ENCODE measurements at places on chromosomes 7 and 10.

- no peak for DNase-seq
Observed at GRCh38 chr10:64040781-64041180, 519.6 kb downstream of the REEP3 start.

- DNase-seq: no peak
Observed at GRCh38 chr10:7377614-7378248, 33.1 kb downstream of the SFMBT2 start.

DNA sequence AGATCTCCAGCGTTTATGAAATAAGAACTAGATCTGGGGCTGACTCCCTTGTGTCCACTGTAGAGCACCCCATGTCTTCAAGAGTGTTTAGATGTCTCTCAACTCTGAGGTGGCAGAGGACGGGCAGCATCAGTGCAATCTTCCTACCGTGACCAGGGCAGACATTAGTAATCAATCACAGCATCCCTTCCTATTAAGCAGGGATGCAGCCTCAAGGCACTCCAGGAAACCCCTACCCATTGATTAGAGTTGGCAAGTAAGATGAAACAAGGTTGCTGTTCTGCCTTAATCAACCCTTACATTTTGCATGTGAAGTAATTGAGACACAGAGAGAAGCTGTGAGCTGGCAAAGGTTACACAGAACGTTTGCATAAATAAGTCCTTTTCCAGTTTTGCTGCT, 283.7 kb upstream of the ZMIZ1 start:
- DNase-seq: no peak

DNA sequence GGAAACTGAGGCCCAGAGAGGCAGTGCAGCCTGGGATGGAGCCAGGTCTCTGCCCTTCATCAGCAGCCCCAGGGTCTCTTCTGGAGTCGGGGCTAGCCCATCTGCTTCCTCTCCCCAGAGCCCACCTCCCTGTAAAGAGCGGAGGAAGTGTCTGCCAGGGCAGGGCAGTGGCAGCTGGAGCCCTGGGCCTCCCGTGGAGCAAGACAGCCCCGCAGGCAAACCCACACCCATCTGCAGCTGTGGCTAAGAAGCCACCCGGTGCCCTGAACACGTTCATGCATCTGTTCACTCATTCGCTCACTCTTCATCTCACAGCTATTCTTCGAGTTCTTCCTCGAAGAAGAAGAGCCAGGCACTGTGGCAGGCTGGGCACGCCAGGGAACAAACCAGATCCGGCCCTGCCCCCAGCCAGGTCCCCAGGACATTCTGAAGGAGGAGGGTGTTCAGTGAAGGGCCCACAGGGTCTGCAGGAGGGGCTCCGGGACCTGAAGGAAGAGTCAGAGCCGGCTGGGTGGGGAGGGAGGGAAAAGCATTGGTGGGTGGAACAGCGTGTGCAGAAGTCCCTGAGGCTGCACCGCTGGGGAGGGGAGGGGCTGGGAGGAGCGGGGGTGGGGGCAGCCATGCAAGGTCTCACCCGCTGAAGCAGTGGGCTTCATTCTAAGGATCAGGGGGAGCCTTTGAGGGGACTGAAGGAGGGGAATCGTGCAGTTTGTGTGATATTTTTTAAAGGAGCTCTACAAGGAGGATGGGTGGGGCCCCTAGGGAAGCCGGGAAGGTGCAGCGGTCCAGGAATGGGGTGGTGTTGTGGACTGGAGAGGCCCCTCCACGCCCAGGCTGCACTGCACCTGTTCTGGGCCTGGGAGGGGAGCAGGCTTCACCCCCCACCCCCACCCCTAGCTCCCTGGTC, 99.1 kb downstream of the UNCX start:
- no peak for DNase-seq

- peak; percentile 66 for DNase-seq
Observed at GRCh38 chr7:111486472-111487142, 75.7 kb downstream of the IMMP2L start.

DNA sequence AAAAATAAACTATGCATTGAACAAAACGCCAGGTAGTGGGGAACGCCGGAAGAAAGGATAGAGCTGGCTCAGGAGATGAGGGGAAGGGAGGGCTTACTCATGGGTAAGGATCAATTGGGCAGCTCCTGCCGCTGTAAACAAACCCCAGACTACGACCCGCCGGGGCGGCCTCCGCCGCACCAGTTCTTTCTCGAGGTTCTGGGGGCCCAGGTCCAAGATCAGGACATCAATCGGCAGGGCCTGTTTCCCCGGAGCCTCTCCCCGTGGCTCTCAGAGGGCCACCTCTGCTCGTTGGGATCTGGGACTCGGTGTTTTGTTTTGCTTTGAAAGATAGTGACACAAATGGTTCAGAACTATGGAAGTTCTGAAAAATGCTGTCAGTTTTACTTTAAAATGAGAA, 140.4 kb downstream of the ELFN1 start:
- DNase-seq: no peak

- no peak for DNase-seq
Observed at GRCh38 chr10:78768876-78769275, 299.9 kb upstream of the ZMIZ1 start.

DNA sequence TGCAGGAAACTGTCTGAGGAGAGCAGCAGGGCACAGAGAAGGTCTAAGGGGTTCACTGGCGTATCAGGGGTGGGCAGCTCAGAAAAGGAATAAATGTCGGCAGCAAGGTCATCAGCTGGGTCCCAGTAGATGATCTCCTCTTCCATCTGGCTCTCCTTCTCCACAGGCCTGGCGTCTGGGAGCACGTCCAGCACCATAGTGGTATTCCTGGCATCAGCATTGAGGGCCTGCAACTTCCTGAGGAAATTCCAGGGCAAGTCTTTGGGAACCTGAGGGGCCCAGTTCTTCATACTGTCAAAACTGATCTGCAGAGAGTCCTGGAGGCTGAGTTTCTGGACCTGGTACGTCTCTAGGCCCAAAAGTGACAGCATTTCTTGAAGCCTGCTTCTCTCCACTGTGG, 9.6 kb upstream of the MRPS24 start:
- no peak for DNase-seq

DNA sequence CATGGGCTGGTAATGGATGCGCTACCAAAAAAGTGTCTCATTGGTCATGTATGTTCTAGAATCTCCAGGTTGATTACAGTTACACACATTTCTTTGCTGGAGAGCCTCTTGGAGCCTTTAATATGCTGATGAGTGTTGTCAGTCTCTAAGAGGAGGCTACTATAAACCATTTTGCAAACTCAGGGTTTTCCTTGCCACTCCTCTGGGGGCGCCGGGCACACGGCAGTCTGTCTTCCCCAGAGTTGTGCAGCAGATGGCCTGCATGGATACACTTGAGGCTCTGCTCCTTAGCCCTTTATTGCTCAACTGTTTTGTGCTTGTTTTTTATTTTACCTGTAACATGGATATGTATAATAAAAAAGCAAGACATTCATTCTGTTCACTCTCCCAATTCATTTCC, 196.5 kb downstream of the ACTR3B start:
- DNase-seq: no peak

DNA sequence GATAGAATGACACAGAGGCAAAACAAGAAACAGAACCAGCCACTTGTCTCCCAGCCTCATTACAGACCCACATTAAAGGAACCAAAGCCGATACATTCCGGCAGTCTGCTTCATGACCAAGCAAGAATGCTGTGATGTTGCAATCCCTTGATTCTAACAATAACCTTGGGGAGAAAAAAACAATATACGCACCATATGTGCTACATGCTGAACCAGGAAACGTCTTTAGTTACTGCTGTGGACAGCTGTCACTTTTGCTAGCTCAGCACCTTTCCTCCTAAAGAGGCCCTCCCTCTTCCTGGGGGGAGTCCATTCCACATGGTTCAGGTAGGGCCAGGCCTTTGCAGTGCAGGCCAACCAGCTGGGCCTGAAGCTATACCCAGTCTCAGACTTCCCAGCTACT, 79.1 kb downstream of the PRTFDC1 start:
- no peak for DNase-seq

GRCh38 chr7:109996411-109996810, 1094.5 kb upstream of the LRRN3 start:
- no peak for DNase-seq

- no peak for DNase-seq
Observed at GRCh38 chr10:47423476-47423875, 39.4 kb upstream of the ZNF488 start.

GRCh38 chr10:114766470-114766869, 55.1 kb upstream of the FHIP2A start:
- no peak for DNase-seq

- DNase-seq: no peak
Observed at GRCh38 chr7:45404622-45405021, 169.5 kb upstream of the ADCY1 start.

GRCh38 chr7:95340491-95340890, 16.2 kb upstream of the PON1 start:
- DNase-seq: no peak

DNA sequence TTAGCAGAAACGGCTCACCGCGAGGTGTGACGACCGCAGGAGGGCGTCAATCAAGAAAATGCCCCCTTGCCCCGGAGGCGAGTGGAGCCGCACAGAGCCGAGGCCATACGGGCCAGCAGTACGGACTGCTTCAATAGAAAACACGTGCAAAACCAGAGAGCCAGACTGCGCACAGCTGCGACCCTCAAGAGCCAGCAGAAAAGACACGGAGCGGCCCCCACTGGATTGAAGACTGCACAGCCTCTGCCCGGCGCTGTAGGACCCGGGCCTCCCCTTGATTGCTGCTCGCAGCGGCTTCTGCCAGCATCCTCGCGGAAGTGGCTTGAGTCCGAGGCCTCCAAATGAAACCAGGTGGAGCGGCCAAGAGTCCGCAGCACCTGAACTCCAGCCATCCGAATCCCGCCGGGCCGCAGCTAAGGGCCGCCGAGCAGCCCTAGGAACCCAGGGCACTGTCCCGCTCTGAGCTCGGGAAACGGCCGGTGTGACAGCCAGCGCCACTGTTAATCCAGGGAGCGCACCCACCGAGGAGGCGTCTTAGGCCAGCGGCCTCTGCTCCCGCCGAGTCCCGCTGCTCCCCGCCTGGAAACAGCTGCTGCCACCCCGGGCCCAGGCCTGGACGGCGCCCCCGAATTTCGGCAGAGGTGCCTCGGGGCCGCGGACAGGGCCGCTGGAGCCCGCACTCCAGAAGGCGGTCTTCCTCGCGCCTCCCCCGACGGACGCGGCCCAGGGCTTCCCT, 660 bp upstream of the HHEX start:
- DNase-seq: peak; percentile 80

DNA sequence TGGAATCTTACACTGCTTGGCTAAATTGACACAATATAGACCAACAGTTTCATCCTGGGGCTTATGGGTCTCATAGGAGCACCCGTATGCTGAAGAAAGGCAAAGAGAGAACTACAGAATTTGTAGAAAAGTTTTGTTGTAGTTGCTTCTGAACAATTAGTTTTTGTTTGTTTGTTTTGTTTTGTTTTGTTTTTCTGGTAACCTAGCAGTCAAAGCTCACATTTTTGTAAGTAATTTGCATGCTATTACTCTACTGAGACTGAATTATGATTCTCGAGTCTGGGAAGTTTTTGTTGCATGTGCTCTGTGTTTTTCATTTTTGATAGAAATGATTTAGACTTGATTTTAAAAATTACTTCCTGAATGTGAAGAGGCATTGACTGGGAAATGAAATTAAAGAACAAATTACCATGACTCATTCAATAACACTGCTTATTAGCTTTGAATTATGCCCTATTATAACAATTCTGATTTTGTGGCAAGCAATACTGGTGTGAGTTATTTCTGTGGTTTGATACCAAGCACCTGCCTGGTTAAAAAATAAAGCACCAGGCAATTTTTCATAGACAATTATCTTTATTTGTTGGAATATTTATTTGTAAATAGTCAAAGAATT, 438 bp downstream of the LSMEM1 start:
- DNase-seq: no peak

DNA sequence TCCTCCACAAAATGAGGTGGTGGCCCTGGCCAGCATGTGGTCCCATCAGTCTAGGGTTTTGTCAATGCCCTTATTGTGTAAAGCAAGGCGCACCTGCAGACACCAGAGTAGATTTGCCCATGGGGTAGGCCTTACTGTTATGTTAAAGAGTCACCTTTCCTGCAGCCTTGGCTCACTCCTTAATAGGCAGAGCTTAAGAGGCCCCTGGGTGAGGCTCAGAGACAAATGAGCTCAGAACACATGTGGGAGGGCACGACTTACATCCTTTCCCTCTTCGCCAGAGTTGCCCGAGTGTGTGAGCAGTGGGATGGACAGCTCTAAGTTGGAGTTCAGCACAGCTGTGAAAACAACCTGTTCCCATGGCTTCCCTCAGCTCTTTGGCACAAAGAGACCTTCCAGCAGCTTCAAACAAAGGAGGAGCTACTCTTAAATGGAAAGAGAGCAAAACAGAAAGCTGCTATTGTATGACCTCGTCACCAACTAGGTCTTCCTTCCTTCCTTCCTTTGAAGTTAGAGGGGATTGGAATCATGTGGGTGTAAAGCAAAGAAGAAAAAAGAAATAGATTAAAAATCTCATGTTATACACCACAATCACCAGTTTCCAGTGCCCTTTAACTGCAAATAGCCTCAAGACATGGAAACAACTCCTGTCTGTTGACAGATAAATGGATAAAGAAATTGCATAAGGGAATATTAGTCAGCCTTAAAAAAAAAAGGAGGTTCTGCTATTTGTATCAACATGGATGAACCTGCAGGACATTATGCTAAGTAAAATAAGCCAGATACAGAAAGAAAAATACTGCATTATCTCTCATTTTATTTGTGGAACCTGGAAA, 11.9 kb upstream of the XPNPEP1 start:
- DNase-seq: no peak

DNA sequence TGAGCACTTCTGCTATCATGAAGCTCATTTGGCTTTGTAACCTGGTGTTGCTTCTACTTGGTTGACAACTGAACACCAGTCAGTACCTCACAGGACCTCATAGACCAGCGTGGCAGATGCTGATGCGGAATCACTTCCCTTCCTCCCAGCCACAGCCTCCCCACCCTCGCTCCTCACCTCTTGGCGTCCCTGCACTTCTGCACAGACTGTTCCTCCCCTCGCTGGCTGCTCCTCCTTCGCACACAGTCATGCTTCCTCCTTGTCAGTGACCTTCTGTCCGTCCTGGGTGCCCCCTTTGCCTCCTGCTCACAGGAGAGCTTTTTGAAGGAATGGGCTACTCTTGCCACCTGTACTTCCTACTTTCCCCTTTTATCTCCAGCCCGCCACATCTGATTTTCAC, 61.4 kb upstream of the CTBP2 start:
- no peak for DNase-seq

GRCh38 chr7:102232611-102233286, 53.9 kb upstream of the SH2B2 start:
- no peak for DNase-seq

- no peak for DNase-seq
Observed at GRCh38 chr7:46244757-46245156, 323.7 kb upstream of the IGFBP3 start.

GRCh38 chr7:76129366-76129765, 72.3 kb upstream of the SRRM3 start:
- DNase-seq: no peak

All from retina (tissue), 1 donor.